Activated naive CD4-positive, alpha-beta T cell treated with anti-CD3 and anti-CD28 coated beads, Interleukin-2, amount 10 ng/mL, durations not matched to agents 7 days and 5 days (primary cell): ENCODE measurements at places on chromosomes 2 and 18.
A peak's percentile ranks its signal among the peaks of the same experiment; 100 is the strongest.

DNA sequence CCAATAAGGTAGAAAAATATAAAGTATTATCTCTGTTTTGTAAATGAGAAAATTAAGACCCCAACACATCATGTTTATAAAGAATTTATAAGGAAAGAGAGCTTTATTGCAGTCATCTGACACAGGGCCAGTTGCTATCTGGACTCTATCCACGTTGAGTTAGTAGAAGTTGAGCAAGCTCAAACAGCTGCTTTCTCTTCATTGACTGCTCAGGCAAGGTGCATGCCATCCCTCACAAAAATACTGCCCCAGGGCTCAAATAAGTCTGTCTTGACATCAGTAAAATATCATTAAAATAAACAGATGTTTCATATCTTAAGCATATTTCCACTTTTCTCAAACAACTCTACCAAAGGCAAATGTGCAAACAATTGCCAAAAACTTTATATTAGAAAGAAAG lies 14.8 kb downstream of the COL5A2 start:
- DNase-seq = no peak

DNA sequence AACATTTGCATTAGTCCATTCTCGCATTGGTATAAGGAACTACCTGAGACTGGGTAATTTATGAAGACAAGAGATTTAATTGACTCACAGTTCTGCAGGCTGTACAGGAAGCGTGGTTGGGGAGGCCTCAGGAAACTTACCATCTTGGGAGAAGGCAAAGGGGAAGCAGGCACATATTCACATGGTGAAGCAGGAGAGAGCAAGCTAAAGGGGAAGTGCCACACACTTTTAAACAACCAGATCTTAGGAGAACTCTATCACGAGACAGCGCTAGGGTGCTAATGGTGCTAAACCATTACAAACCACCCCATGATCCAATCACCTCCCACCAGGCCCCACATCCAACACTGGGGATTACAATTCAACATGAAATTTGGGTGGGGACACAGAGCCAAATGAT lies 201.7 kb upstream of the MGAT5 start:
- DNase-seq = no peak

DNA sequence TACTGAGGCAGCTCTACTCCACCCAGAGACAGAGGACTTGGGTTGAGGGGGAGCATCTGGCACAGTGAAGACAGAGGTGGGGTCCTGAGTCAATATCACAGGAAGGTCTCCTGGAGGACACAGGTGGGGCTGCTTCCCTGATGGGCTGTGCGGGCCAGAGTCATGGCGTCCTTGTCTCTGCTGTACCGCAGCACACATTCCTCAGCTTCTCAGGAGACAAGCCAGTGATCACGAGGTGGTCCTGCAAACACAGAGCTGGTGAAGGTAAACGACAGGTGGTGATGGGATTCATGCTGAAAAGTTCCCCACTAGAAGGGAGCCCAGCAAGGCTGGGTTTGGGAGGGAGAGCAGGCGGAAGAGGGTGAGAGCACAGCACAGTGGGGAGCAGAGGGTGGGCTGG lies 9.7 kb downstream of the TCF23 start:
- DNase-seq = no peak

GRCh38 chr18:58605027-58606020 lies 23.6 kb downstream of the ALPK2 start:
- DNase-seq = peak; percentile 44

GRCh38 chr18:8821083-8821465 lies 115.7 kb downstream of the MTCL1 start:
- no peak for DNase-seq

DNA sequence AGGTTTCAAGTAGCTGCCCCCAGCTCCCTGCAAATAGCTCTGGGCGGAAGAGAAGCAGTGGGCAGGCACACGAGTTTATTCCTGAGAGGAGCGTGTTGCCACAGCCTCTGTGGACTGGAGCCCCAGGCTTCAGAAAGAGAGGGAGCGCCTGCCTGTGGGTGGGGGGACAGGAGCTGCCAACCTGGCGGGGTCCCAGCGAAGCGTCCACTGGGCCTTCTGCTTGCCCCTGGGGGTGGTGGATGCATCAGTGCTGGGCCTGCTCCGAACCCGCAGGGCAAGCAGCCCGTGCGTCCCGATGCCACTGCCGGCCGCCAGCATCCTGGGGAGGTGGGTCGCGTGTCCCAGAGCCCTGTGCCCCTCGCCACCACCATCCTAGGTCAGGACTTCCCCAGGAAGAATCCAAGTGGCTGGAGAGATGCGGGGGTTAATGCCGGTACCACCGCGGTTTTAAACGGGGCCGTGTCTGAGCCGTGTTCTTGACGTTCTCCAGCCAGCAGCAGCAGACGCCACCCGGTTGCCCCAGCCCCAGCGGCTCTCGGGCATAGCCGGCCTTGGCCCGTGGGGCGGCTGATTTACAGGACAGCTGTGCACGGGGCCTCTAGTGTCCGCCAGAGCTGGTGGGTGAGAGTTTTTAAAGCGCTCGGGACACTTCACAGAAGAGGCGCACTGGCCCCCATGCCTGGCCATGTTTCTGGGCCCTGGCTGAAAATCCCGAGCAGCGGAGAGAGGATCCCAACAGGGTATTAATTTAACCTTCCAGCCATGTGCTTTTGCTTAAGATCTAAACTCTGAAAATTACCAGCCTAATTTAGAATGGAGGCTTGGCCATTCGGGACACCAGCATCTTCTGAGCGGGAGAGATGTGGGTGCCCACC lies 84.7 kb downstream of the NFATC1 start:
- peak; percentile 11 for DNase-seq

DNA sequence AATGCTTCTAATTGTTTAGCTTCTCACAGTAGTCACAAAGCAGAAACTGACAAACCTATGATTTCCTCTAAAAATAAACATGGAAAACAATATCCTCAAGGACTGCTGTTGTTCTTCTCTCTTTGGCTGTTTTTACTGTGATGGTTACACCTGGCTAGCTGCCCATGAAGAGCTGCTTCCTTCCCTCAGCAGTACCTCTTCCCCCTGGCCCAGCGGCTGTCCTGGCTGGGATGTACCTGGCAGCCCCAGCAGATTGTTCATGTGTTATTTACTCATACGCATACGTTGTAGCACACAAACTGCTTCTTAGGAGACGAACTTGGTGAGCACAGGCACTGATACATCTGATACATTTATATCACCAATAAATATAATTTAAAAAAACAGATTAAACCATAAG lies 27.4 kb downstream of the NEMP2 start:
- DNase-seq = no peak

- no peak for DNase-seq
These were observed 92.3 kb upstream of the THUMPD2 start for GRCh38 chr2:39871291-39871761.

DNA sequence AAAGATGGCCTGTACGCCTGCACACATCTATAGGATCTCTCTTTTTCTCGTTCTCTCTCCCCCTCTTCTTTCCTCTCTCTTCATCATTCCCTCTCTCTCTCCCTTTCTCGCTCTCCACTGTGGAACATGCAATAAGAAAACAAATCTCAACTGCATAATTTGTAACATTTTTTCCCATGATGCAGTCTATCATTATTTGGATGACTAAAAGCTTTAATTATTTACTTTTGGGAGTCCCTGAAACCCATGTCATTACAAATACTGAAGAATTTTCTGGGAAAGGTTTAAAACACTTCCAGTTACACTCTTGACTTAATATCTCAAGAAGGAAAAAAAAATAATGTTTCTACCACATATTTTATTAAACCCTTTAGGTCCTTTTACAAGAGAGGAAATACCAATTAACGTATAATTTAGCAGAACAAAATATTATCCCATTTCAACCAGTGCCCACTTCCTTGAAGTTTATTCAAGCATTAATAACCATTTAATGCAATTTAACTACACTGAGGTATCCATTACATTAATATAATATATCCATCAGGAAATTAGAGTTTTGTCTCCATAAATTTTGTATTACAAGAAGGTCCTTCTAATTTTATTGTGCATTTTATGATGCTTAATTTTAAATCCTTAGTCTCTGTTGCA lies 1615.2 kb upstream of the ACVR2A start:
- DNase-seq = no peak

GRCh38 chr2:226669905-226670304 lies 129.7 kb downstream of the IRS1 start:
- DNase-seq = no peak

- DNase-seq = no peak
These were observed 82.5 kb downstream of the OSBPL1A start for GRCh38 chr18:24315170-24315569.

DNA sequence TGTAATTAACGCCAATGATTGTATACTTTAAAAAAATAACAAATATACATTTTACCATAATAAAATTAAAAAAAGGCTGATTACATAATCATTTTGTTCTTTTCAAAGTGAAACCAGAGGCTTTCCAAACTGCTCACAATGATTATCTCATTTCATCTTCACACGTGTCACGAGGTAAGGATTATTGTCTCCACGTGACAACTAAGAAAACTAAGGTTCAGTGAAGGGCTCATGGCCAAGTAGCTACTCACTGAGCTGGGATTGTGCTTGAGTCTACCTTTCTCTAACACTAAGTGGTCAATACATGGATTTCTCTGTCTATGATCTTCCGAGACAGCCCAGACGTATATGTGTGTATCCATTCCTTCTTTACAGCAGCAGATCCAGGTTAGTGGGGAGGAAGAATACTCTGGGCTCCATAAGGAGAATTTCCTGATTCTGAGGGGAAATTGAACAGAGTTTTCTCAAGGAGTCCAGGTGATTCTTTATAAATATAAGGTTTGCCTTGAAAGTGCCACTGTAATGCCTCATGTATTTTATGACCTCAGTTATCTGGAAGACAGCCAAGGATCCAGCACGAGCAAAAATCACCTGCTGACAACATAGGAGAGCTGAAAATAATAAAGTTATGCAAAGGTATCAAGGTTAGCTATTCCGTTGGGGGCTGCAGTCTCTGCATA lies 25.6 kb upstream of the ACSL3 start:
- DNase-seq = no peak

DNA sequence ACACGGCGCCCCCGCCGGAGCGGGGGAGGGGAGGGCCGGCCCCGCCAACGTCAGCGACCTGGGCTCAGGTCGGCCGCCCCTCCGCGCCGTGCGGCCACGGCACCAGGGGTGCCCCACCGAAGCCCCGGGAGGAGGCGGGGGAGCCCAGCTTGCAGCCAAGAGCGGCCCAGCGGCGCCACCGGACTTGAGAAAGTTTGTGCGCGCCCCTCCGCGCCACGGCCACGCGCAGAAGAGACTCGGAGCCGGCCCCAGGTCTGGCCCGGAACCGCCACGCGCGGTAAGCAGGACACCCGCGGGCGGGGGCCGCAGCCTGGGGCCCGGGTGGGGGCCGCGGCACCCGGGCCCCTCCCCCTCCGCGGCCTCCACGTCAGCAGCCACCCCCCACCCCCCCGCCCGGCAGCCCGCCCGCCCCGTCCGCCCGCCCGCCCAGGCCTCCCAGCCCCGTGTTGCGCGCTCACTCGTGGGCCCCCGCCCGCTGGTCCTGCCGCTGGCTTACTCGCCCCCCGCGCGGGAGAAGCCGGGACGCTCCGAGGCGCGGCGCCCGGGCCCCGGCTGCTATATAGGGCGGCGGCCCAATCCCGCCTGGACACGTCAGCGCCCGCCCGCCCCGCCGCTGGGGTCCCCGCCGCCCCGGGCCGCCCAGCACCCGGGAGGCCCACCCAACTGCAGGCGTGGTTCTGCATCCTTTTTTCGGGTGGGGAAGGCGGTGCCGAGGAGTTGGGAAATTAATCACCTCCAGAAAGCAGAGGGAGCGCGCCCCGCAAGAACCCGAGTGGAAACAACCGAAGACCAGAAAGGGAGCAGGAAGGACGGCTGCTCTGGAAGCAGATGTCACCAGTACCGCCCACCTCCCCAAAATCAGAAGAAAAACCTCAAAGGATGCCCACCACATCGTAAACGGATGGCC lies 42.9 kb downstream of the HDLBP start:
- DNase-seq = peak; percentile 67

DNA sequence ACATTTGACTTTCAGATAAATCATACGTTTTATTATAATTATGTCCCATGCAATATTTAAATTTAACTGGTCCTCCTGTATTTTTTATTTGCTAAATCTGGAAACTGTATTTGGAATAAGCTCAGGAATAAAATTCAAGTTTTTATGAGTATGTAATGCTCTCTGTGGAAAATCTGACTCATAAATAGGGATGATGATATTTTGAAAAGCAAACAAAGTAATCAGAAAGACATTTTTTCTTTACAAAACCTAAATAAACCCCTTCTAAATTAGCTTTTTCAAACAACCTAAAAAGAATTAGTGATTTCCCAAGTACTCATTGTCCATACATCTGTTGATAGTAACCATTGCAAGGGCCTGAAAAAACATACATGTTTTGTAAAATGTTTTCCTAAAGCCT lies 41.1 kb downstream of the ASB1 start:
- DNase-seq = no peak

- no peak for DNase-seq
These were observed 1.6 kb upstream of the TMEM37 start for GRCh38 chr2:119430023-119430498.

GRCh38 chr2:4898706-4899105 lies 793.5 kb upstream of the SOX11 start:
- DNase-seq = no peak

GRCh38 chr2:137947728-137948336 lies 16.4 kb upstream of the HNMT start:
- DNase-seq = peak; percentile 40

DNA sequence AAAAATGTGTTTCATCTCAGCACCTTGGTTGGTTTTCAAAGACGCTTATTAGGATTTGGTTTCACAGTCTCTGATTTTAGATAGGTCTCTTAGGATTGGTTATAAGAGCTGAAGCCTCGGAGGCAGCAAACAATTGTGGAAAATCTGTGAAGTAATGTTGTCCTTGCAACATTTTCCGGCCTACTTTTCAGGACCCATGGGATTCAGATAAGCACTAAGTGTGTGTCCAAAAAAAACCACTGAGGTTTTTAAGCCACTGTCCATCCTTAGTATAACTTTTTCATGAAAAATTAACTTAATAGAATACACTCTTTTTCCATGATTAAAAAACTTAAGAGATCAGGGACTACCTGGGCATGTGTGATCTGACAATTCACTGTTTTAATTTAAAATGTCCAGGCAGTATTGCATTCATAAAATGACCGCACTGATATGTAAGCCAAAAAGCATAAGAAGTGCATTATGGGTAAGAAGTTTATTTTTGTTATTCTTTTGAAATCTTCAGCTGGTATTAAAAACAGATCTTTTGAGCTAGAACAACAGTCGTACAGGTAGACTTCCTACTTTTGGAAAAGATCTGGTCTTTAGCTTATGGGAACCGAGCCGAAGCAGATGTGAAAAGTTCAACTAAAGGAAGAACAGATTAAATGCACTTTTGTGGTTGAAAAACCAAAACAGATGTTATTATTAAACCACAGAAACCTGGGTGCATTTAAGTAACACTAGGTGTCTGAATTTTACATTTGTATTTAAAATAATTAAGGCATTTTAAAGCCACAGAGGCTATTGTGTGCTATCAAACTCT lies 479.4 kb upstream of the ZEB2 start:
- no peak for DNase-seq

GRCh38 chr2:230347659-230348305 lies 20.8 kb downstream of the SP140L start:
- peak; percentile 53 for DNase-seq

GRCh38 chr2:225895126-225895525 lies 495.6 kb downstream of the NYAP2 start:
- no peak for DNase-seq

- no peak for DNase-seq
These were observed 32.7 kb upstream of the FHL2 start for GRCh38 chr2:105431367-105432043.
